ENCODE measurements at places on chromosomes 13 and 19. TPM values are rescaled to one million over a fixed set of nuclear protein-coding genes. Genes with fewer than 3 reads are reported as not detected.

- no peaks in the 10 kb centered on the region for H3K27me3 ChIP-seq
- H3K4me1 ChIP-seq = peaks cover 22% of the 10 kb centered on the region
- H3K27ac ChIP-seq = peak overlapping the region; percentile 46
Measured at GRCh38 chr19:18440415-18440877, 2.5 kb upstream of the ISYNA1 start.

IER2 gene
- 150 TPM for total RNA-seq

DNA sequence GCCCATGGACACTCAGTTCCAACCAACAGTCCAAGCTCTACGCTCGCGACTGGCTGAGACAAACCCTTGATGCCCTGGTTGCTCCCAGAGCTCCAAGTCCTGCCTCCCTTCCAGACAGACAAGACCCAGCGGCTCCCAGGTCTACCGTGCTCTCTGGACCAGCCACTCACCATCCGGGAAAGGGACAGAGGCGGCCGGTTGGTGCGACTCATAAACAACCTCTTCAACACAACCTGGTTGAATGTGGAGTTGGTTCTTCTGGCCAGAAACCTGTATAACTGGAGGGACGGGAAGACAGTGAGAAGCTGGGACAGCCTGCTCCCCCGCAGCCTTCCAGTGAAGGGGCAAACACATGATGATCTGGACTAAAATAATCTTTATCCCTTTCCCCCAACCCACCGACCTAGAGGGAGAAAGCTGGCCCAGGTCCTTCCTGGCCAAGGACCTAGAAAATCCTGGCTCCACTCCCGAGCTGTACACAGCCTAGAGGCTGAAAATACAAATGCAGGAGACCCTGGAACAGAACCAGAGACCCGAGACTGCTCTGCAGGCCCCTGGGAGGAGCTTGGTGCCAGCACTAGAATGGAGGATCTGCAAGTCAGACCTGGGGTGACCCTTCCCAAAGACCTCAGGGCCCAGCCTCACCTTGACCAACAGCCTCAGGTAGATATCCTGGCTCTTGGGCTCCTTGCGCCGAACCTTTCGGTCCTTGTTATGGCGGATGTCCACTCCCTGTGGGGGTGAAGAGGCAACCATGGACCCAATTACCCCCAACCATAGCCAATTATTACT, 1.6 kb downstream of the RPL18 start:
- H3K4me1 ChIP-seq = peaks cover 59% of the 10 kb centered on the region
- peaks cover 42% of the 10 kb centered on the region for H3K36me3 ChIP-seq
- H3K4me3 ChIP-seq = peak overlapping the region; percentile 99
- no peaks in the 10 kb centered on the region for H3K27me3 ChIP-seq
- peak overlapping the region; percentile 100 for H3K27ac ChIP-seq
- DNase-seq = no peak

FLT3LG gene
- total RNA-seq = 3.6 TPM

- DNase-seq = no peak
- no peak overlapping the region for H3K4me3 ChIP-seq
- peaks cover 34% of the 10 kb centered on the region for H3K36me3 ChIP-seq
Measured at GRCh38 chr19:43662487-43662886, 7.5 kb downstream of the PLAUR start.

DNA sequence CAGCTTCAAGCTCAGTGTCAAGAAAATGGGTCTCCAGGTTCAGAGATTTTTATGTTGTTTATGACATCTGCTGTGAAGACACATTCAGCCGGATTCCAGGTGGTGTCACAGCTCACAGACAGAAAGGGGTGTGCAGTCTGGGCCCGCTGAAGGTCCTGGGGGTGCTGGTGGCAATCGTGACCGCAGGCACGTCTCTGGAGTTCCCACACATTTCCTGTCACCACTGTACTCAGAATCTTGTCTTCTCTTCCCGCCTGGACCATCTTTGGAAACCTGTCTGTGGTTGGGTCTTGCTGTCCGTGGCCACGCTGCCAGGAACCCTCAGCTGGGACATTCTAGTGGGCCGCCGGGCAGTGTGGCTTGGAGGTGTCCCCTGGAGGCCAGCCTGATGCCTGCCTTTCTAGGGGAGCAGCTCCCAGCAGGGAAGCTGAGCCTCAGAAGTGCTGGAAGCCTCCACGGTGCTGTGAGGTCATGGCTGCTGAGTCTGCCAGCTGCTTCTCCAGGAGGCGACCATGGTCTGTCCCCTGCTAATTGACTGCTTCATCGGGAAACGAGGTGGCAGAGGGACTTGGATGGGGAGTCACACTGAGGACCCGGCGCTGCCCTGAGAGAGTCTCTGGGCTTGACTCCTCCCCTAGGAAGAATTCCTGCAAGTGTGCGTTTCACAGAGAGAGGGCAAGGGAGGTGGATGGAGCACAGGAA, 3.7 kb downstream of the TEX29 start:
- H3K27me3 ChIP-seq = no peaks in the 10 kb centered on the region
- no peak for DNase-seq
- H3K27ac ChIP-seq = peak overlapping the region; percentile 65
- no peaks in the 10 kb centered on the region for H3K4me1 ChIP-seq
- no peaks in the 10 kb centered on the region for H3K36me3 ChIP-seq
- no peak overlapping the region for H3K4me3 ChIP-seq

DNA sequence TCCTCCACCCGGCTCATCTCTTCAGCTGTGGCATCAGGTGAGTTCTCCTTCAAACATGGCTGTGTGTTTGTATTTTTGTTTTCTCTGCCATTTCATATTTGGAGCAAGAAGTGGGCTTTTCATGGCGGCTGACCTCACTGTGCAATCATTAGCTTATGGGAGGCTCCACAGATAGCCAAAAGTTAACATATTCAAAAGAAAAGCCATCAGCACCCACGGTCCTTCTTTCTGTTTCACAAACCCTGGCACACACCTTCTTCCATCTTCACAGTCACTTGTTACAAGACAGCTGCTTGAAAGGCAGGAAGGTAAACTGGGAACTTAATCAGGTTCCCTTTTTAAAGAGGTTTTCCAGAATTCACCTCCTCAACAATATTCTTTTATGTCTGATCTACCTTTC, 69.3 kb upstream of the ATP12A start:
- H3K27ac ChIP-seq = no peak overlapping the region
- H3K4me1 ChIP-seq = peaks cover 7% of the 10 kb centered on the region
- DNase-seq = no peak
- H3K36me3 ChIP-seq = no peaks in the 10 kb centered on the region
- no peak overlapping the region for H3K4me3 ChIP-seq
- no peaks in the 10 kb centered on the region for H3K27me3 ChIP-seq

FSD1 gene
- total RNA-seq = 61.3 TPM

DNA sequence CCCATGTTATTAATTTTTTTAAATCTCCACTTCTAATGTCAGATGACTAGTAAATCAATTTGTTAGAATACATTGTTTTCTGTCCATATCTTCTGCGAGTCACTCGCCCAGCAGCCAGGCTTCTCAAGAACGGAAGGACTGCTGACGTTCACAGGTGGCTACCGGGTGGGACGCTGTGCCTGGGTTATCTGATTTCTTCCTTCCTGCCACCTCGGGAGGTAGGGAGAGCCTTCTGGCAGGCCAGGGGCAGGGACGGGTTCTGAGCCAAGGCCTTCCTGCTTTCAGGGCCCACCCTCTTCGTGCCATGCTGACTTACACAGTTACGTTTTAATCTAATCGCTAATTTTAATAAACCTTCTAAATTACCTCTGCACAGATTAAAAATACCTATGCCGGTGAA, 7.9 kb upstream of the C1QTNF9 start:
- H3K36me3 ChIP-seq = peaks cover 33% of the 10 kb centered on the region
- no peaks in the 10 kb centered on the region for H3K27me3 ChIP-seq
- no peak overlapping the region for H3K4me3 ChIP-seq
- H3K4me1 ChIP-seq = no peaks in the 10 kb centered on the region

- peaks cover 15% of the 10 kb centered on the region for H3K4me1 ChIP-seq
- H3K27me3 ChIP-seq = no peaks in the 10 kb centered on the region
- H3K27ac ChIP-seq = peak overlapping the region; percentile 97
- no peaks in the 10 kb centered on the region for H3K36me3 ChIP-seq
- DNase-seq = peak; percentile 28
- H3K4me3 ChIP-seq = peak overlapping the region; percentile 95
Measured at GRCh38 chr13:24922387-24922744, 158.4 kb downstream of the RNF17 start.

DNA sequence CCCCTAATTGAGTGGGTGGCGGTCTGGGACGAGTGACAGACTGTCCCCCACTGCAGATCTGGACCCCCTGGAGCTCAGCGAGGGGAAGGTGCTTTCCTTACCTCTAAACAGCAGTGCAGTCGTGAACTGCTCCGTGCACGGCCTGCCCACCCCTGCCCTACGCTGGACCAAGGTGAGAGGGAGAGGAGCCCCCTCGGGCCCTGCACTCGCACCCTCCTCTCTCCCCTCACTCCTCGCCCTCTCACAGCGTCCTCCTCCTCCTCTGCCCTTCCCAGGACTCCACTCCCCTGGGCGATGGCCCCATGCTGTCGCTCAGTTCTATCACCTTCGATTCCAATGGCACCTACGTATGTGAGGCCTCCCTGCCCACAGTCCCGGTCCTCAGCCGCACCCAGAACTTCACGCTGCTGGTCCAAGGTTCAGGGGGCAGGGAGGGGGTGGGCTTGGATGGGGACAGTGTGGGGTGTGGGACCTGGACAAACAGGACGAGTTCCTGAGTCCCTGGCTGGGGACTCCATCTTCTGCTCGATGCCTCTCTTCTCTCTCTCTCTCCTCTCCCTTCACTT, 9.6 kb downstream of the BCAM start:
- no peak for DNase-seq
- H3K27ac ChIP-seq = no peak overlapping the region
- peaks cover 82% of the 10 kb centered on the region for H3K27me3 ChIP-seq
- H3K36me3 ChIP-seq = peaks cover 26% of the 10 kb centered on the region

HS6ST3 gene
- 1.3 TPM for total RNA-seq
